ENCODE measurements at places on chromosomes 1 and 21. TPM values are rescaled to one million over a fixed set of nuclear protein-coding genes. Genes with fewer than 3 reads are reported as not detected.
A peak's percentile ranks its signal among the peaks of the same experiment; 100 is the strongest.

GRCh38 chr1:116545359-116545705 is 25.5 kb downstream of the CD58 start:
- no peak for DNase-seq

GRCh38 chr1:25889470-25889869 is 14.0 kb upstream of the PAQR7 start:
- no peak for DNase-seq

The GPR89B gene
- 18.8 TPM for polyA plus RNA-seq

- DNase-seq = no peak
Measured at GRCh38 chr1:218488986-218489385, 143.8 kb downstream of the TGFB2 start.

DNA sequence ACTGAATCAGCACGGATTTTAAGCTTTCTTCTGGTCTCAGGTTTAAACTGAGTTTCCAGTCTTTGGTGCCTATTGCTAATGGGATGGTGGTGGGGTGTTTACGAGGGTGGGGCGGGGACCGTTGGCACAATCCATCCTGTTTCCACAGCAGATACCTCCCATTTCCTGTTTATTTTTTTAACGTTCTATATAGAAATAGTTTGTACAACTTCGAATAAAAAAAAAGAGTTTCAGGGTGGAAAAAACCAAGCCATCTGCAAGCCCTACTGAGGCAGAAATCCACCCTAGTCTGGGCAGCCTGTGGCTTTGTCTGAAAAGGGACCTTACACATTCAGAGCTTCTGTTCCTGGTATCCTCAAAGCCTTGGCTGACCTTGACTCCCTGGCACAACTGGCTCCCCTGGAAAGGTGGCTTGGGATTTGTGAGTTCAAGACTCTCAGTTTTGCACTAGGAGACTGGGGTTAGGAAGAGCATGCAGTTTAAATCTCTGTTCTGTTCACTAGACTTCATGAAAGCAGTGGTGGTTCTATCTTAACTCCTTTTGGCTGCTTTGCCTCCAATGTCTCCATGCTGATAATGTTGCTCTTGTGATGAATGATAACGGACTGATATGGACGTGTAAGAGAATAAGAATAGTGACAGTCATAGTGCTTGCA is 46.7 kb downstream of the VANGL2 start:
- DNase-seq = no peak

The MYBPH gene
- polyA plus RNA-seq = 473 TPM

DNA sequence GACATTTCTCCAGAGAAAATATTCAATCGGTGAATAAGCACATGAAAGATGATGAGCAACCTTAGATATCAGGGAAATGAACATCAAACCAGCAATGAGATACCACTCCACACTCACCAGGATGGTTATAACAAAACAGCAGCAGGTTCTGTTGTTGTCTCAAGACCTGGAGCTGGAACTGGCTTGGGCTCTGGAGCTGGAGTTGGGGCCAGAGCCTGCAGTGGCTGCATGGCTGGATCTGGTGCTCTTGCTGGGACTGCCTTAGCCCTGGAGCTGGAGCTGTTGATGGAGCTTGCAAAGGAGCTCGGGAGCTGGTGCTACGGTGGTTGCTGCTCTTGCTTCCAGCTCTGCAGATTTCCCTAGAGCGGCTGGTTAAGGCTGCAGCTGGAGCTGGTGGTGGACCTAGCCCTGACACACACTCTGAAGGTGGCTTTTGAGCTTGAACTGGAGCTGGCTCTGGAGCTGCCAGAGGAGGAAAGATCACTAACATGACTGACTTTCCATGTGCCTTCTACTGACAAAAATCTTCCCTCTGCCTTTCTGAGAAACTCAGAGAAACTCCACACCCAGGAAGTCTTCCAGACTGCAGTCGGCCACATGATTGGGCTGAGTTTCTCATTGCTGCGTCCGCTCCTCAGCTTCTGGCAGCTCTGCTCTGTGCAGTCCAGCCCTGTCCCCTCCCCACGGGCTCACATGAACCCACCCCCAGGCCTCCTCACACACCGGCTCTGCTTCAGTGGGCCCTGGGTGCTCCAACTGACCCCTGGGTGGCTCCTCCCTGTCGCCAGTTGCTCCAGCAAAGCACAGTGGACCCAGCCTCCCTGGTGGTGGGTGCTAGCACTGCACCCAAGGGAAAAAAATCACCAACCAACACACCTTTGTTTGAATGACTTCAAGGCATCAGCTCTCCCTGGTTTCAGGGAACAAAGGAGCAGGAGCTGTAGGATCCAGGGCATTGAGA is 139.1 kb upstream of the FMN2 start:
- DNase-seq = no peak

The DYRK3 gene
- 4.3 TPM for polyA plus RNA-seq

DNA sequence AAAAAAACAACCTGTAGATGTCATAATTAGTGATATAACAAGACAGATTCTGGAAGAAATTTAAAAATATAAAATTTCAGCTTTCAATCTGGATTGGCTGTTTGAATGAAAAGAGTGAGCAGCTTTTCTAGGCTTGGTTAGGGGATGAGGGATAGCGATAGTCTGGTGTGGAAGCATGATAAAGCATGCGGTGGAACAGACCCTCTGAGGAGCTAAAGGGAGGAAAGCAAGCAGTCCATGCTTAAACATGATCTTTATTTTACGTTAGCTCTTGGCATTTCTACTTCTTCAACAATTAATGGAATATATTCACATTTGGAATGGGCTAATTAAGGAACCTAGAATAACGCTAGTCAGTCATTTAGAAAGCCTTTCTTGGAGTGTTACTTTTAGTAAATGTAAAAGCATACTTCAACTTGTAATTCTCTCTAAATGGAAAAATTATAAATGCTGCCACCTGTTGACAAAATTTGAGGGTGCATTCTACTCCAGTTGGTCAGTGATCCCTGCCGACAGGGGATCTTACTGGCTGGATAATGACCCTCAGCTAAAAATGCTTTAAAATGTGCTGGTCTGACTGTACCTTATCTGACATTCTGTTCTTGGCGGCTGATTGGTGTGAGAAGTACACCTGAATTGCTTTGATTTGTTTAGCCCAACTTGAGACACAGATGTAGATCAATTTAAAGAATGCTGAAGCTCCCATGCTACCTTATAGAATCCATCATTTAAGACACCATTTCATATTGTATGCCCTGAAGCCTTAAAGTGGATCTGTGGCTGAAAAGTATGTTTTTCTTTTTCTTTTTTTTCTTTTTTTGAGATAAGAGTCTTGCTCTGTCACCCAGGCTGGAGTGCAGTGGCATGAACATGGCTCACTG is 61.2 kb downstream of the AK4 start:
- DNase-seq = peak; percentile 56

- peak; percentile 37 for DNase-seq
Measured at GRCh38 chr1:4108758-4109627, 208.9 kb upstream of the C1orf174 start.

The DHCR24 gene
- polyA plus RNA-seq = 16.4 TPM

- peak; percentile 96 for DNase-seq
Measured at GRCh38 chr1:183674339-183674738, 21.2 kb upstream of the APOBEC4 start.

GRCh38 chr1:15508700-15509487 is 15.1 kb downstream of the CASP9 start:
- no peak for DNase-seq

The MAN1C1 gene
- 11.3 TPM for polyA plus RNA-seq

The RAB42 gene
- 7.0 TPM for polyA plus RNA-seq
